ENCODE measurements at places on chromosomes 12 and 14. TPM values are rescaled to one million over a fixed set of nuclear protein-coding genes. Genes with fewer than 3 reads are reported as not detected.

The DHRS1 gene
- polyA plus RNA-seq, result 21.3 TPM

The DRAM1 gene
- polyA plus RNA-seq, result 1.4 TPM

The ACTN1 gene
- polyA plus RNA-seq, result 188 TPM

The UBE2N gene
- polyA plus RNA-seq, result 109 TPM

The TOGARAM1 gene
- polyA plus RNA-seq, result 12.0 TPM

The GPR137C gene
- polyA plus RNA-seq, result not detected

The LRRC9 gene
- not detected for polyA plus RNA-seq

The TBX5 gene
- not detected for polyA plus RNA-seq

The AQP2 gene
- not detected for polyA plus RNA-seq

The CCDC177 gene
- not detected for polyA plus RNA-seq

The IRAK3 gene
- not detected for polyA plus RNA-seq

The SPTB gene
- not detected for polyA plus RNA-seq

The AKAP3 gene
- 2.5 TPM for polyA plus RNA-seq

The TEAD4 gene
- not detected for polyA plus RNA-seq

The SLC24A4 gene
- polyA plus RNA-seq, result not detected

The TROAP gene
- 0.21 TPM for polyA plus RNA-seq

The RTL1 gene
- not detected for polyA plus RNA-seq

The CD163 gene
- polyA plus RNA-seq, result 0.05 TPM

The ZC3H10 gene
- 2.4 TPM for polyA plus RNA-seq

The HRK gene
- polyA plus RNA-seq, result not detected

The ADAMTS20 gene
- polyA plus RNA-seq, result not detected

The SIRT4 gene
- polyA plus RNA-seq, result 3.1 TPM

The SOX5 gene
- not detected for polyA plus RNA-seq

The RPL10L gene
- polyA plus RNA-seq, result not detected

The DDX47 gene
- 90.2 TPM for polyA plus RNA-seq

The ATF7IP gene
- 124 TPM for polyA plus RNA-seq

The HCAR3 gene
- polyA plus RNA-seq, result not detected

The RD3L gene
- polyA plus RNA-seq, result not detected

The NANOG gene
- not detected for polyA plus RNA-seq

Measured in naive thymus-derived CD4-positive, alpha-beta T cell (primary cell).